ENCODE measurements at places on chromosomes 3 and 15. TPM values are rescaled to one million over a fixed set of nuclear protein-coding genes. Genes with fewer than 3 reads are reported as not detected.

Gene KIF15
- 0.72 TPM for total RNA-seq

Gene ACAN
- total RNA-seq, result 10.3 TPM

Gene ULK3
- 36.1 TPM for total RNA-seq

Gene PDZRN3
- 13.2 TPM for total RNA-seq

DNA sequence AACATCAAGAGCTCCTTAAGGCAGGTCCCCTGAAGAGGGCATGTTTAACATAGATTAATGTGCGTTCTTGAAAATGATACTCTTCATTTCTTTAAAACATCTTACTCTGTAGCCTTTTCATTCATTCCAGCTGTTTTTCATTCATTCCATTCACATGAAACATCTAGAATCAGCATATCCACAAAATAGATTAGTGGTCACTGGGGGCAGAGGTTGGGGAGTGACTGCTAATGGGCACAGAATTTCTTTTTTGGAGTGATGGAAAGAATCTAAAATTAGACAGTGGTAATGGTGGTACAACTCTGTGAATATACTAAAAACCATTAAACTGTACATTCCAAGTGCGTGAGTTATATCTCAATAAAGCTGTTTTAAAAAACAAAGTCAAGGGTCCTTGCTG, 15.4 kb upstream of the CXCR6 start:
- DNase-seq, result no peak

DNA sequence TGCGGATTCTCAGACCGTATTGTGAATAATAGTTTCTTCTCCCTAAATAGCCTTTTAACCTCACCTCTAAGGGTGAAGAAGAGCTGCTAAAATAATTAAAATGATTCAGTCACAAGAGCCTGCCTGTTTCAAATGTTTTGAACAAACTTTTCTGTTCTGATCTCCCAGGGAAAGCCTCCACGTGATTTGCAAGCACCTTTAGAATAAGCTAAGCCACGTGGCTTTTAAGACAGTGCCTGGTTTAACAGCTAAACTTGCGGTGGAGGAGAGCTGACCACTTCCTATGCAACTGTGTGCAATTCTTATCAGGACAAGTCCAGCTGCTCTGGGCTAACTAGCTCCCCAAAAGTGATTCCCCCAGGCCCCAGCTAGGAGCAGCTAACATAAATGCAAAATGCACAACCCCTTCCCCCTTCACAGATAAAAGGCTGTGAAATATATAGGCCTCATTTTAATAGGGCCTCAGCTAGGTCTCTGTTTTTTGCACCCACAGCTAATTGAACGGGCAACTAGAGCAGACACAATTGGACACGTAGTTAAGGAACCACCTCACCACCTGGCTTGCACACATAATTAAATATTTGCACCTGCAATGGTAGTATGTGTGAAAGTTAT, 401.2 kb upstream of the NR2F2 start:
- DNase-seq, result no peak

- no peak for DNase-seq
Observed at GRCh38 chr3:120816728-120817127, 74.2 kb downstream of the GTF2E1 start.

DNA sequence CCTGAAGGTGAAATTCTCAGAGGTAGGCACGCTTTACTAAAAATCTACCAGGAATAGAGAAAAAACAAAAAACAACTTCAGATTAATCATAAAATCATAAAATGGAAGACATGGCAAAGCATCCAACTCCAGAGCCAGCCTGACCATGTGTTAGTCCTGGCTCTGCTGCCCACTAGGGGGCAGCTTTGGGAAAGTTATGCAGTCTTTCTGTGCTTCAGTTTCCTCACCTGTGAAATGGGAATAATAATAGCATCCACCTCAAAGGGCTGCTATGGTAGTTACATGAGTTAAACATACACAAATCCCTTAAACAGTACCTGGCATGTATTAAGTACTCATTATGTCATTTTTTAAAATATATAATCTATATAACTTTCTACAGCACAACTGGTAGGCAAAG, 52.3 kb downstream of the WNT5A start:
- DNase-seq, result no peak

GRCh38 chr3:17052363-17052762, 167.6 kb downstream of the PLCL2 start:
- DNase-seq, result no peak

- no peak for DNase-seq
Observed at GRCh38 chr3:177842743-177843734, 645.8 kb upstream of the TBL1XR1 start.

- no peak for DNase-seq
Observed at GRCh38 chr3:56042326-56042951, 425.8 kb downstream of the ERC2 start.

All from kidney (tissue), 22 donors.